ENCODE measurements at places on chromosomes 16 and 17. TPM values are rescaled to one million over a fixed set of nuclear protein-coding genes. Genes with fewer than 3 reads are reported as not detected.

GRCh38 chr16:53159781-53160436 lies 105.1 kb downstream of the CHD9 start:
- H3K4me3 ChIP-seq = no peak overlapping the region
- H3K4me1 ChIP-seq = no peaks in the 10 kb centered on the region
- H3K27me3 ChIP-seq = no peaks in the 10 kb centered on the region
- H3K36me3 ChIP-seq = peaks cover 28% of the 10 kb centered on the region
- H3K27ac ChIP-seq = no peak overlapping the region

RPTOR gene
- total RNA-seq = 84.6 TPM

KRT31 gene
- total RNA-seq = 38.5 TPM

DNA sequence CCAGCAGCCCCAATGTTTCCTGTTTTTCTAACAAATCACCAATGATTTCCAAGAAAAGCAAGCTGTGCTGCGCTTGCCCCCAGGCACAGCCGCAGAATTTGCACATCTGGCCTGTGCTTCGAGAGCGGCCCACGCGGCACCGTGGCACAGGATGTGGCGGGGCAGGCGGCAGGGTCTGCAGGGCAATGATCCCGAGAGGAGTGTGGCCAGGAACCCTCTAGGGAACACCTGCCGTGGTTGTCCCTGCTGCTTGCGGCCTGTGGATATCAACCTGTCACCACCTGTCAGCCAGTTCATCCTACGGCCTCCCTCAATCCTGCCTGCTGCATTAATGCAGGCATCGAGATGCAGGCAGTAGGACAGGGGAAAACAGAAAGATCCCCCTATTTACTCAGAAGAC lies 24.0 kb downstream of the PIK3R5 start:
- H3K4me1 ChIP-seq = no peaks in the 10 kb centered on the region
- no peak overlapping the region for H3K27ac ChIP-seq
- no peaks in the 10 kb centered on the region for H3K36me3 ChIP-seq
- peaks cover 17% of the 10 kb centered on the region for H3K27me3 ChIP-seq

GPR139 gene
- not detected for total RNA-seq

GRCh38 chr17:15654886-15655561 lies 29.1 kb downstream of the TRIM16 start:
- no peaks in the 10 kb centered on the region for H3K36me3 ChIP-seq
- no peak overlapping the region for H3K4me3 ChIP-seq
- no peak overlapping the region for H3K27ac ChIP-seq
- no peaks in the 10 kb centered on the region for H3K27me3 ChIP-seq

DNA sequence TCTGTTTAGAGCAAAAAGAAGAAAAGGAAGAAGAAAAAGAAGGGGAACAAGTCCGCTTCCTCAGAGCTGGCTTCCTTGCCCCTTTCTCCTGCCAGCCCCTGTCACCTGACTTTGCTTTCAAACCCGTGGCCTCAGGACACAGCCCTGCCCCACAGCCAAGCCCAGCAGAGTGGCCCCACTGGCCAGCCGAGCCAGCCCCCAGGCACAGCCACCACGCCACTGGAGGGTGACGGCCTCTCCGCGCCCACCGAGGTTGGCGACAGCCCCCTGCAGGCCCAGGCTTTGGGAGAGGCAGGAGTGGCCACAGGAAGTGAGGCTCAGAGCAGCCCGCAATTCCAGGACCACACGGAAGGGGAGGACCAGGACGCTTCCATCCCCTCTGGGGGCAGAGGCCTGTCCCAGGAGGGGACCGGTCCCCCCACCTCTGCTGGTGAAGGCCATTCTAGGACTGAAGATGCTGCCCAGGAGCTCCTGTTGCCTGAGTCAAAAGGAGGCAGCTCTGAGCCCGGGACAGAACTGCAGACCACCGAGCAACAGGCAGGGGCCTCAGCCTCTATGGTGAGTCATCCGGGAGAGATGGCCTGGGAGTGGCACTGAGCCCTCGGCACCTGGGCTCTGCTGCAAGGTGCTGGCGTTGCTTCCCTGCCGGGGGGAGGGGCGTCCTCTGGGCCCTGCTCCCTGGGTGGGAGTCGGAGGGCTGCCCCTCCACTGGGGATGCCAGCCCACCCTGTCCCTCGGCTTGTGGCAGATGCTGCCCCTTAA lies 27.3 kb downstream of the RNF213 start:
- no peak overlapping the region for H3K4me3 ChIP-seq
- H3K27me3 ChIP-seq = no peaks in the 10 kb centered on the region
- peaks cover 55% of the 10 kb centered on the region for H3K36me3 ChIP-seq
- no peak for DNase-seq
- no peaks in the 10 kb centered on the region for H3K4me1 ChIP-seq
- no peak overlapping the region for H3K27ac ChIP-seq

IGFBP4 gene
- 71.6 TPM for total RNA-seq

DNA sequence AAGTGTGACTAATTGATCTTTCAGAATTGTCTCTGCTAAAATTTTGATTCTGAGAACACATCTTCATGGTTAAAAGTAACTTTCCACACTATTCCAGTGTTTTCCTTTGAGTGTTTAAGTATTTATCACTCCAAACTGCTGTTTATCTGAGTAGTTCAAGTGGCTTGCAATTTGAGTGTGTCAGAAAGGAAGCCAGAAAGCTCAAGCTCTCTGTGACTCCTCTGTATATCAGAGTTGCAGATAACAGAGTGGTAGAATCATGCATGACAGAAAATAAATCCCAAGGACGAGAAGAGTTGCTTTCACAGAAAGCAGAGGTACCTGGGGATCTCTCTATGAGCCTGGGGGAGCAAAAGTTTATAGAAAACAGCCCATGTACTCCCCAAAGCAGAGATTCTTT lies 130.0 kb downstream of the CYB561 start:
- peaks cover 29% of the 10 kb centered on the region for H3K36me3 ChIP-seq
- no peaks in the 10 kb centered on the region for H3K4me1 ChIP-seq
- DNase-seq = no peak
- no peaks in the 10 kb centered on the region for H3K27me3 ChIP-seq
- H3K27ac ChIP-seq = no peak overlapping the region

GRCh38 chr16:27281243-27281642 lies 12.7 kb upstream of the NSMCE1 start:
- peaks cover 3% of the 10 kb centered on the region for H3K4me1 ChIP-seq
- no peaks in the 10 kb centered on the region for H3K36me3 ChIP-seq
- no peaks in the 10 kb centered on the region for H3K27me3 ChIP-seq
- no peak overlapping the region for H3K27ac ChIP-seq

- no peak for DNase-seq
- H3K27me3 ChIP-seq = no peaks in the 10 kb centered on the region
- no peaks in the 10 kb centered on the region for H3K36me3 ChIP-seq
- peak overlapping the region; percentile 19 for H3K27ac ChIP-seq
- no peak overlapping the region for H3K4me3 ChIP-seq
Measured at GRCh38 chr16:69921127-69921526, 30.0 kb upstream of the CLEC18A start.

- no peak overlapping the region for H3K4me3 ChIP-seq
- peaks cover 10% of the 10 kb centered on the region for H3K4me1 ChIP-seq
- no peaks in the 10 kb centered on the region for H3K36me3 ChIP-seq
Measured at GRCh38 chr16:46857368-46857945, 26.5 kb upstream of the C16orf87 start.

GRCh38 chr17:40084477-40084876 lies 15.9 kb downstream of the NR1D1 start:
- H3K27ac ChIP-seq = no peak overlapping the region
- H3K36me3 ChIP-seq = peaks cover 74% of the 10 kb centered on the region
- no peak overlapping the region for H3K4me3 ChIP-seq
- DNase-seq = no peak
- H3K4me1 ChIP-seq = no peaks in the 10 kb centered on the region
- no peaks in the 10 kb centered on the region for H3K27me3 ChIP-seq

DNA sequence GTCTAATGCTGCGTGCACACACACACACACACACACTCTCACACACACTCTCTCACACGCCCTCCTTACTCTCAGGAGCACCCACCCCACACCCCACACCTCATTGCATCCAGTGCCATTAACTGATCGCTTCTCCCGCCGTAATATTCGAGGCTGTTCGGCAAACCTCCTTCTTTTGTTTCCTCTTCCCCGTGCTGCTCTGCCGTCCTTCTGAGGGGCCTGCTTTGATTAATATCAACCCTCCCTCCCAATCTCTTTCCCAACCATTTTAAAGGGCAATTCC lies 156.2 kb upstream of the TNRC6C start:
- no peaks in the 10 kb centered on the region for H3K4me1 ChIP-seq
- H3K27ac ChIP-seq = no peak overlapping the region
- no peak overlapping the region for H3K4me3 ChIP-seq
- no peak for DNase-seq
- peaks cover 25% of the 10 kb centered on the region for H3K27me3 ChIP-seq
- H3K36me3 ChIP-seq = no peaks in the 10 kb centered on the region

DNA sequence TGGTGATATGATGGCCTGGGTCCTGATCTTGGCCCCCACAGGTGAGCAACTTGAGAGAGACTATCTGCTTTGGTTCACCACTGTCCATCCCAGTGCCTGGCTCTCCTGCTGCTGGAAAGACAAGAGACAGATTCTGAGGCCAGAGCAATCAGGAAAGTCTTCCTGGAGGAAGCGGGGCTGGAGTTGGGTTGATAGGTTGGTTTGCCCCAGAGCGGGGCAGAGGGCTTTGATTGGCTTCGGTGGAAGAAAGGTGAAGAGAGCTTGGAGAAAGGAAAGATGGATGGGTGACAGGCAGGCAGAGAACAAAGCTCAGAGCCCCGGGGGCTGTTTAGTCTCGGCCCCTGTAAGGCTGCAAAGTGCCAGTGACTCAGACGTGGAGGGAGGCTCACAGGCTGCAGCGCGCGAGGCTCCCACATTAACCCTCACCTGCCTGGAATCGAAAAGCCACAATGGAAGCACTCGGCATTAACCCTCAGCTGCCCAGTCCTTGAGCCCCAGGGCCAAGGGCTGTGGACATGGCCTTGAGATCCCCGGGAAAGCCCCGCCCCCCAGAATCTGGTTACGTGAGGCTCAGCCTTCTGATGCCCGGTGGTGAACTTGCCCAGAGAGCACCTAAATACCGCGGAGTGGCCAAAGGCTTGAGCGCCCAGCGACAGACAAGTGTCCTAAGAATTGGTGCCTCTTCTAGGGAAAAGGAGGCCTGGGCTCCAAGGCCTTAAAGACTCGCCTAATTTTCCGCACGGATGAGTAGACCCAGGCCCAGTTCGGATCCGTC lies 996 bp upstream of the CPNE2 start:
- no peaks in the 10 kb centered on the region for H3K36me3 ChIP-seq
- peak overlapping the region; percentile 66 for H3K4me3 ChIP-seq
- H3K4me1 ChIP-seq = peaks cover 31% of the 10 kb centered on the region
- H3K27me3 ChIP-seq = no peaks in the 10 kb centered on the region

DNA sequence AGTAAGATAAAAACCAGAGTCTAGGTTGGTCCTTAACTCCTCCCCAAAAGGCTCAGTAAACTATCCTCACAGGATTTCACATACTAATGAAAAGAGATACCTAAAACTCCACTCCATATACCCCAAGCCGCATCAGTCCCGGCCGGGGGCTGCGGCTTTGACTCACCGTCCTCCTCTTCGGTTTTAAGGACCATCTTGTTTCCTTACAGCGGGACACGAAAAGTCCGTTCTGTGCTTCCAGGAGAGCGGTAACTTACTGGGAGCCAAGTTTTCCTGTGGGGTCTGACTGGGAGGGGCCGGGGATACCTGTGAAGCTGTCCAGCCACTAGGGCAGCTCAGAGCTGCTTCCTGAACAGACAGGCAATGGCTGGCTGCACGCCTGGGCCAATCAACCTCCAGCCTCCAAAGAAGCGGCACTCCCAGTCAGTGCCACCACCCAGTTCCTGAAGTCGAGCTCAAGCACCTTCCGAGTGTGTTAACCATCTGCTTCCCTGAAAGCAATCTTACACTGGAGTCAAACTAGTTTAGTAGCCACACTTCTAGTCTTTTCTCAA lies 45.5 kb downstream of the CYTH1 start:
- peak overlapping the region; percentile 88 for H3K27ac ChIP-seq
- peaks cover 66% of the 10 kb centered on the region for H3K4me1 ChIP-seq
- peak overlapping the region; percentile 57 for H3K4me3 ChIP-seq
- no peaks in the 10 kb centered on the region for H3K36me3 ChIP-seq

GRCh38 chr16:17404941-17405689 lies 65.6 kb downstream of the XYLT1 start:
- H3K27me3 ChIP-seq = no peaks in the 10 kb centered on the region
- H3K36me3 ChIP-seq = no peaks in the 10 kb centered on the region
- peaks cover 27% of the 10 kb centered on the region for H3K4me1 ChIP-seq
- peak; percentile 92 for DNase-seq
- H3K4me3 ChIP-seq = no peak overlapping the region

DNA sequence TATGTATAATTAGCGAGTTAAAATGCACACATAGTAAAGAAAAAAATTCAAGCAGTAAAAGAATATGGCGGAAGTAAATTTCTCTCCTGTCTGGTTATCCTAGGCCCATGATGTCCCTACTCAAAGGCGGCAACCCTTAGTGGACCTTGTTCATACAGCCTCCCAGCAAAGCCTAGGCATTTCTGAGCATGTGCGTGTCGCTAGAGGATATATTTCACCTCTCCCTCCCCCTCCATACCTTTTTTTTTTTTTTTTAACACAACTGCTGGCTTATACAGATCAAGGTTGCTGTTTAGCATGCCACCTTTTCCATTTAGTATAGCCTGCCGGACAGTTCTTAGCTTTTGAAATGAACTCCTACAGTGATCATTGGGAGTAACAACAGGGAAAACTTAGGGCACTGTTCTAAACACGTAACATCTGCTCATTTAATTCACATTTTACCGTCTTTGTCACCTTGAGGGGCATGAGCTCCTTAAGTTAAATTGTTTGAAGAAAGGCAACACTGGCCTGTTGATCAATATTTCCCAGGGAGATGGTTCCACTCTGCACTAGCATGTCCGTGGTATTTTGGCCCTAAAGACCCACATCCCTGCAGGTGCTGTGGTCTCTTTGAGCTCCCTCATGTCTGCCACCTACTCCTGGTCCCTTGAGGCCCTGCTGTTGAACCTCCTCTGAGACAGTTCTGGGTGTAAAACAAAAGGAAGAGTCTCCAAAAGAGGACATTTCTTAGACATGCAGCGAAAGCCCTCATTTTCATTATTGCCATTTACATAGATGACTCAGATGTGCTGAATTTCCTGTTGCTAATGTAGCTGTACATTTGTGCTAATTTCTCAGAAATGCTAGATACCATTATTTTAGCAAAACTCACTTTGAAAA lies 4.1 kb upstream of the TNFRSF13B start:
- no peaks in the 10 kb centered on the region for H3K36me3 ChIP-seq
- peaks cover 4% of the 10 kb centered on the region for H3K27me3 ChIP-seq
- no peak for DNase-seq
- H3K27ac ChIP-seq = no peak overlapping the region
- no peak overlapping the region for H3K4me3 ChIP-seq

GNG13 gene
- not detected for total RNA-seq

- peaks cover 53% of the 10 kb centered on the region for H3K4me1 ChIP-seq
- DNase-seq = peak; percentile 88
- H3K27me3 ChIP-seq = peaks cover 4% of the 10 kb centered on the region
- H3K36me3 ChIP-seq = no peaks in the 10 kb centered on the region
- H3K27ac ChIP-seq = peak overlapping the region; percentile 93
Measured at GRCh38 chr17:48541577-48542113, 3.3 kb downstream of the HOXB2 start.

NTN3 gene
- not detected for total RNA-seq

Data from suprapubic skin (tissue), 4 donors.